ENCODE measurements at places on chromosomes 3 and 15. TPM values are rescaled to one million over a fixed set of nuclear protein-coding genes. Genes with fewer than 3 reads are reported as not detected.

DNA sequence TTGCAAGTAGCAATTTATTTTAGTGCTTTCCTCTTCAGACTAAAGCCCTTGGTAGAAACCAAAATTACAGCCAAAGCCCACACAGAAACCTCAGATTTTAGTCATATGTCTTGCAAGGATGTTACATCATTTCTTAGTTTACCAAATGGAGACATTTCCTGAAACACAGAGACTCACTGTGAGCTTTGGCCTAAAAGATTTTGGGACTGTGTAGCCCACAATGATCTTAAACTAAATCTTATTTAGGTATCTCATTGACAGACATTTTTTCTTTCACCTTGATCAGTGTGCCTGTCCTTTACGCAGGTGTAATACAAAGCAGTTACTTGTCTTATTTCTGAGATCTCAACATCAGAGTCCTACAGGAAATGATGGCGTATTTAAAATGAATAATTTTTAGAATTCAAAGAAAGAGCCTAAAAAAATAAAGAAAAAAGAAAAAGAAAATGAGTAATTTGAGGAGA, 27.8 kb upstream of the AP4E1 start:
- no peak for DNase-seq

GRCh38 chr3:159803459-159803858, 185.2 kb upstream of the IL12A start:
- no peak for DNase-seq

- DNase-seq: peak; percentile 93
Observed at GRCh38 chr3:54891540-54891897, 36.3 kb downstream of the LRTM1 start.

DNA sequence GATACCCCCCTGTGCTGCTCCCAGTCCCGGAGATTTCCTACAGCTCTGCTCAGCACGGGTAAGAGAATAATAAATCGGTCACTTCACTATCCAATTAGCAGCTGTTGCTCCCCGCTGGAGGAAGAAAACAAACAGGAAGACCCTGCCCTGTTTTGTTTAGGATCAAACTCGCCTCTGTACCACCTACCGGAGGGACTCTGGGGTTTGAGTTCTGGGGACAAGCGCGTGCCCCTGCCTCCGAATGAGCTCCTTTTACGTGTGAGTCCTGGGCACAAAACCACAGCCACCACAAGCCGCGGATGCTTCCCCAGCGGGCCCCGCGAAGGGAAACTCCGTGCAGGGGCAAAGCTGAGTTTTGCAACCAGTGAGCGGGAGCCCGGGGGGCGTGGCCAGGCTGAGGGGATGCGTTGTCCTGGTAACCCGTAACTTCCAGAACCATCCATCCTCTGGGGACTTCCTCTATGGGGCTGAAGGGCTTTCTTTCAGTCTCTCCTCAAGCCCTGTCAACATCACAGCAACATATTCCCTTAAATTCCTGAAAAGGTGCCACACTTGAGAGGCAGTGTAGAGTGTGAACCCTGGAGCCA, 315.7 kb upstream of the PROK2 start:
- DNase-seq: peak; percentile 87

GRCh38 chr3:125443923-125444322, 68.8 kb upstream of the ZNF148 start:
- no peak for DNase-seq

- DNase-seq: no peak
Observed at GRCh38 chr3:120331076-120331475, 18.1 kb downstream of the LRRC58 start.

- peak; percentile 66 for DNase-seq
Observed at GRCh38 chr3:157175691-157176507, 16.0 kb upstream of the CCNL1 start.

GRCh38 chr15:37973856-37974255, 39.4 kb downstream of the TMCO5A start:
- DNase-seq: no peak

DNA sequence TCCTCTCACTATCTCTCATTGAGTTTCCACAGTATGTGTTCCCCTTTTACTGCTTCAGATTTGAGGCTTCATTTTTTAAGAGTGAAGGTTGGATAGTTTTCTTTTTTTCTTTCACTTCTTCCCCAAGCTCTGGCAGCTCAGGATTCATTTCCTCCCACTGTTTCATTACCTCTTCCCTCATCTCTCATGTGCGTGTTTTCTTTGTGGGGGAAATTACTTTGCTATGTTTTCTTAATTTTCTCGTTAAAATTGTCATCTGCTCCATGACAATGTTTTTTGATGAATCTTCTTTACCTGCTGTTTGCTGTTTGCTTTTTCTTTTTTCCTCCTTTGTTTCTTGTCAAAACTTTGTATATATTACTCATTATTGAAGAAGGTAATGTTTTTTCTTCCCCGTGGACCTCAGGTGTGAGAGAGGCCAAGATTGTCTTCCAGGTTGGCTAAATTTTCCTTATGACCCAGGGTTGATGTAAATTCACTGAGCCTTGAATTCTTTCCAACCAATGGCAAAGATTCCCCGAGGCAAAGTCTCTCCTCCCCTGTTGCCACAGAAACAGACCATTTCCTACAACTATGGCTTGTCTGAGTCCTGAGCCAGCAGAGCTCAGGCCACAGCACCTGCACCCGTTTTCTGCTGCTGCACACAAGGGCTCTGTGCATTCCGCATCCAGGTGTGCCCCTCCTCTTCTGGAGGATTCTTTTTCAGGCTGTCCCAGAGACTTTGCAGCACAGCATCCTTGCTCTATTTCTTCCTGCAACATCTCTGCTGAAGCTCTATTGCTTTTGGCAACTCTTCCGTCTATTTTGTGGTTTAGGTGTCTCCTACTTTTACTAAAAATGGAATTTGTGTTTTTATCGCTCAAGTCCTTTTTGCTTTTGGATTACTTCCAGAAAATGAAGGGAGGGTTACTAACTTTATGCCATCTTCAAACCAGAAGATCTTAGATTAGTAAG, 66.1 kb downstream of the NOX5 start:
- no peak for DNase-seq

DNA sequence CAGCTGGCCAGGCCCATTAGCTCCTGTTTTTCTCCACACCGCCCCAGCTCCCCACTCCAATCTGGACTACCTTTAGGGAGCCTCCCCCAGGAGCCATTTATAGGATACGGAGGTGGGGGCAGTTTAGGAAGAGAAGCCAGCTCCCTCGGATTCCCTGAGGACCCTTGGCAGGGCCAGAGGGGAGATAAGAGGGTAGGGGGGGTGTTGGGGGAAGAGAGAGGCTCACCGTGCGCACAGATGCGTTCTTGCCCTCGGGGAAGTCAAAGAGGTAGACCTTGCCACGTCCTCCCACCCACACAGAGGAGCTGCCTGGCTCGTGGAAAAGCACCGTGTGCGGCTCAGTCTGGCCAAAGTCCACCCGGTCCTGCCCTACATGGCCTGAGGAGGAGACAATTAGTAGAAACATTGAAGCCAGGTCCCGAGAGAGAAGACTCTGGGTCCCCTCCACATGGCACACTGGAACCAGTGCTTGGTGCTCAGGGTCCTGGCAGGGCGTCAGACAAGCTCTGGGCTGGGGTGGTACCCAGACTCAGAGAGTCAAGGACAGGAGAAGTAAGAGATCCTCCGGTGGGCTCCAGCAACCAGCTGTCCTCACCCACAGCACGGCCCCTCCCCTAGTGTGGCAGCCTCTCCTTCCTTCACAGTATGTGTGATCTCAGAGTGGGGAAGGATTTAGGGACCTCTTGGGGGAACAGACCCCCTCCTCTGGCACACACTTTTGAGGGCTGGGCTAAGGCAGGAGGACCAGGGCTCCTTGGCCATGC, 15.0 kb downstream of the SEMA7A start:
- DNase-seq: no peak

WNT5A gene
- total RNA-seq: 28.8 TPM

CLEC3B gene
- 54.6 TPM for total RNA-seq

TTLL13 gene
- not detected for total RNA-seq

EPHB3 gene
- 44.4 TPM for total RNA-seq

Measured in skin of body (tissue), 3 donors.